ENCODE measurements at places on chromosomes 12 and 14. TPM values are rescaled to one million over a fixed set of nuclear protein-coding genes. Genes with fewer than 3 reads are reported as not detected.
A peak's percentile ranks its signal among the peaks of the same experiment; 100 is the strongest.

DNA sequence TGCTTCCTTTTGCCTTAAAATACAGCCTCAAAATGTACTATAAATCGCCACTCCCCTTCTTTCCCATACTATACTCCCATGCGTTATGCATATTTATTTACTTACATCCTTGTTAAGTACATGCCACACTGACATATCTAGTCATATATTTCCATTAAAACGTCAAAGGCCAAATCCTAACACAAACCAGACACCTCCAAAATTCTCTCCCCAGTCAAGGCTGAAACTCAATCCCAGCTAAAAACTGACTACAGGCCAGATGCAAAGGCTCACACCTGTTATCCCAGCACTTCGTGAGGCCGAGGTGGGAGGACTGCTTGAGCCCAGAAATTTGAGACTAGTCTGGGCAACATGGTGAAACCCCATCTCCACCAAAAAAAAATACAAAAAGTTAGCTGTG, 5.7 kb upstream of the CAND1 start:
- DNase-seq, result no peak

VEZT gene
- total RNA-seq, result 42.5 TPM

BEGAIN gene
- total RNA-seq, result 5.6 TPM

DNA sequence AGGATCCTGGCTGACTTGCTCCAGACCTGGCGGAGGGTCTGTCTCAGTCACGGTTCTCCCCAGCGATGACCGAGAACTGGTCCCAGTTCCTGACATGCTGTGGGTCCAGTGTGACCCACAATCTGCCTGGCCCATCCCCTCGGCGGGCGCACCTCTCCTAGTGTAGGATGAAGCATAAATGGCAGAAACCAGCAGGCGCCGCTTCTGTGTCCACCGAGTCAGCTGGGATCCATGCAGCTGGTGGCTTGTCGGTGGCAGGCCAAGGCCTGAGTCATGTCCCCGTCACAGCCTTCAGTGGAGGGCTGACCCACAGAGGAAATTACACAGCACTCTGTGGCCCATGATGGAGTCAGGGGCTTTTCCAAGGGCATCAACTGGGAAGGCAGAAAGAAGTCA, 38.5 kb downstream of the NFKBIA start:
- peak; percentile 39 for DNase-seq

CYP27B1 gene
- total RNA-seq, result 5.4 TPM

SLC25A21 gene
- not detected for total RNA-seq

DNA sequence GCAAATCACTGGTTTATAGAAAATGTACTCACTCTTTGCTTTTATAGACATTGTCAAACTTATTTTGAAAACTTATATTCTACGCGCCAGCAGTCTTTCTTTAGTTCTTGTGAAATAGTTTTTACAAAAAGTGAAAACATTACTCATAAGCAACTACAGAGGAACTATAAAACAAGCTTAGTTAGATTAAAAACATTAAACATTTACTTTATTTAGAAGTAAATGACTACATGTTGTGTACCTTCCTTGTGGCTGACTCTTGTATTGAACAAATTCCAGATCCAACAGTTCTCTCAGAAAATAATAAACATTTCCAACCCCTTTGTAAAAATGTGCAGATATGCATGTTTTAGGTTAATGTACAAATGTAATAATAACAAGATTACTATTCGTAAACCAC, 198.5 kb downstream of the SOX5 start:
- DNase-seq, result no peak

DNA sequence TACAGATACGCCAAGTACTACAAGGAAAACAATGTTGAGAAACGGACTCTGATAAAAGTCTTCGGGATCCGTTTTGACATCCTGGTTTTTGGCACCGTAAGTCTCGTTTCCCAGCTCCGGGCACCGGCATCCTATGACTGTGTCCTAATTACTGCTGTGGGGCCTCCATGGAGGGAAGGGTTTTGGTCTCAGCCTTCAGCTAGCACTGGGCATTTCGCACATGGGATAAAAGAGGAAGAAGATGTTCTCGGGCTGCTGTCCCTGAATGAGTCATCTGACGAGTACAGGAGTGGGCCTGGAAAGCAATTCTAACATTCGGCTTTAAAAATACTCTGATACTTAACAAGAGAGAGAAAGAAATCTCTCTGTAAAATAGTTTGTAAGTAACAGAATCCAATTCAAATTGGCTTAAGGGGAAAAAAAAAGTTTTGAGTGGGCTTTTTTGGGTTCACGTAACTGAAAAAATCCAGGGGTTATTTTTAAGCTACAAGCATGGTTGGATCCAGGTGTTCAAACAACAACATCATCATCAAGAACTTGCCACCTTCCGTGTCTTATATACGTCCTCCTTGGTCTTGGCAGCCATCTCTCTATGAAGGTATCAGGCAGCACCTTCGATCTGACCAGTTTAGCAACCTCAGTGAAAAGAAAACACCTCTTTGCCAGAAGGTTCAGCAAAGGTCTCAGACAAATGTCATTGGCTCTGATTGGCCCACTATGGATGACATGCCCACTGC, 34.4 kb upstream of the P2RX4 start:
- no peak for DNase-seq

GRCh38 chr14:80434574-80435321, 223.4 kb upstream of the DIO2 start:
- no peak for DNase-seq
